ENCODE measurements at places on chromosomes 2 and 18.

DNA sequence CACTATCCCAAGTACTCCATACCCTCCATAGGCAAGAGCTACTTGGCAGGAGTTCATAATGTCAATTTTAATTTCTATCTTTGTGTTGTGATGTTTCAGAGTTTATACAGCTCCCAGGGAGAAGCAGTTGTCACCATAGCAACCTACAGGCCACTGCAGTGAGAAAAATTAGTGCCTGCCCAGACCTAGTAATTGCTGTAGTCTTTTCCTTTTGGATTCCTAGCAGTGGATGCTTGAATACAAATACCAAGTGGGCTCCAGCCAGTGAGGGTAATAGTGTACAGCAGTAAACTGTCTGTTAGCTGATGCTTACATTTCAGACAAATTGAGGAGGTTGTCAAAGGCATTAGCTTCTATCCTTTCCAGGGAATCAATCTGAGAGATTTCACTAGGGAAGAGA, 26.7 kb downstream of the LHCGR start:
- DNase-seq = no peak

GRCh38 chr2:205321231-205321630, 361.1 kb upstream of the NRP2 start:
- no peak for DNase-seq

- no peak for DNase-seq
Measured at GRCh38 chr2:177604271-177605065, 211.9 kb downstream of the AGPS start.

DNA sequence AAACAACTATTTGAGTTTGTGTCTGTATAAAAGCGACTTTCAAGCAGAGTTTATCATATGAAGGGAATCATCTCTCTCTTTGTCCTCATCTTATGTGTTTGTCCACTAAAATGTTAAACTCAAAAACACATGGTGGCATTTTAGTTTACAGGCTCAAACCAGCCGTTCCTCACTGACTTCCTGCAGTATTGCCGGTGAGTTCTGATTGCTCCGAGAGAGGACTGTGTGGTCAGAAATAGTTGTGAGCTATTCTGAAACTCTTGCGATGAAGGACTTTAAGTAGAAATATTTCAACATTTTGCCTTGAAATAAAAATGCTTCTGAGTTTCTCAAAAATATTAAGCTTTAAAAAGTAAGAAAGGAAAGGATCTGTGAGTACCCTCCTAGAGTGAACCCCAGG, 163.2 kb upstream of the CAVIN2 start:
- no peak for DNase-seq

GRCh38 chr2:191574232-191574631, 103.7 kb upstream of the NABP1 start:
- no peak for DNase-seq

GRCh38 chr2:215949991-215950404, 63.4 kb downstream of the MREG start:
- DNase-seq = no peak

- no peak for DNase-seq
Measured at GRCh38 chr2:176128982-176129796, at the start of gene HOXD8. HOXD8 (plus strand) TSS chr2:176129705; CDS start chr2:176130367, 662 bp downstream.

Measured in stimulated activated CD4-positive, alpha-beta T cell treated with anti-CD3 and anti-CD28 coated beads, TNF-alpha, amount 100 ng/mL, for 24 hours (primary cell).